ENCODE measurements at places on chromosomes 12 and 14. TPM values are rescaled to one million over a fixed set of nuclear protein-coding genes. Genes with fewer than 3 reads are reported as not detected.
A peak's percentile ranks its signal among the peaks of the same experiment; 100 is the strongest.

GRCh38 chr14:74508292-74508731 is 14.7 kb downstream of the ISCA2 start:
- DNase-seq: no peak

C3AR1 gene
- total RNA-seq: under 0.01 TPM

DNA sequence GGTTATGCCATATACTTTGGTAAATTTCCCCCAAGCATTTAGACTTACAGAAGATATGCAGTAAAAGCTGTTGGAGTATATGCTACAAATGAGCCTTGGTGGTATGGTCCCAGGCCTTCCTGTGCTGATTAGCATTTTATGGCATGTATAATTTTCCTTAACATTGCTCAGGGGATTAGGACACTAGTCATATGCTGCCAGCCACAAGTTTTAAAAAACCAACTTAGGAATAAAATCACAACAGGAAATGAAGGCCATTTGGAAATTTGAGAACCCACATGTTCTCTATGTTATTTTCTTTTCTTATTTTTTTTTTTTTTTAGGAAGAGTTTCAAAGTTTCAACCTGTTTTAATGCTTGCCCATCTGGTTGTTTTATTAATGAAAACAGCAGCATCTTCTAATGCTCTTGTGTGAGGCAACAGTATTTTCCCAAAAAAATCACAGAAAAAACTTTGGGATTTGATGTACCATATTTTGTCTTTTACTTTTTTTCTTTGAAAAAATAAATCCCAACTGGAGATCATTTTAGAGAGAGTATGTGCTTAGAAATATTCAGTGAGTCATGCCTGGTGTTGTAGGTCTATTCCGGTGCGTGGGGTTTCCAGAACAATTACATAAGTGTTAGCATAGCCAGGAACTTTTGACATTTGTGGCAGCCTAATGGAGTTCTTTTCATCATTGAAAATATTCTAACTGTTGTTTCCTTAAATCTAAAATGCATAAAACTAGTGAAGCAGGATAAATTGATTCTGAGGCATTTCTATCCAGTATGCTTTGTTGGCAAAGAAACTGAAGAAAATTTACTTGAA is 21.7 kb upstream of the DUSP6 start:
- DNase-seq: peak; percentile 78

DNA sequence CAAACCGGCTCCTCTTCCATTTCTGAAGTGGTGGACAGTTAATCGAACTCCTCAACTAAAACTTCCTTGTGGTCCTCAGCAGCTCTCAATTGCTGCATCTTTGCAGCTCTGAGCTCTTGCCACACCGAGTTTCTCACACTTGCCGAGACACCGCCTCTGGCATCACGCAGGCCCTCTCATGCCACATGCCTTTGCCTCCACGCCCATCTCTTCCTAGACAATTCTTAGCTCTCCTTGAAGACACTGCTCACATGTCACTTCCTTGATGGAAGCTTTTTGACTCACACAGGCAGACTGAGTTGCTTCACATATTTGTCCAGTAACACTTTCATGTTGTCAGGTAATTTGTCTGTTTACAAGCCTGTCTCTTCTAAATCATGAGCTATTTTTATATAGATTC is 29.2 kb downstream of the KCNA1 start:
- no peak for DNase-seq

RFX4 gene
- total RNA-seq: not detected

DNA sequence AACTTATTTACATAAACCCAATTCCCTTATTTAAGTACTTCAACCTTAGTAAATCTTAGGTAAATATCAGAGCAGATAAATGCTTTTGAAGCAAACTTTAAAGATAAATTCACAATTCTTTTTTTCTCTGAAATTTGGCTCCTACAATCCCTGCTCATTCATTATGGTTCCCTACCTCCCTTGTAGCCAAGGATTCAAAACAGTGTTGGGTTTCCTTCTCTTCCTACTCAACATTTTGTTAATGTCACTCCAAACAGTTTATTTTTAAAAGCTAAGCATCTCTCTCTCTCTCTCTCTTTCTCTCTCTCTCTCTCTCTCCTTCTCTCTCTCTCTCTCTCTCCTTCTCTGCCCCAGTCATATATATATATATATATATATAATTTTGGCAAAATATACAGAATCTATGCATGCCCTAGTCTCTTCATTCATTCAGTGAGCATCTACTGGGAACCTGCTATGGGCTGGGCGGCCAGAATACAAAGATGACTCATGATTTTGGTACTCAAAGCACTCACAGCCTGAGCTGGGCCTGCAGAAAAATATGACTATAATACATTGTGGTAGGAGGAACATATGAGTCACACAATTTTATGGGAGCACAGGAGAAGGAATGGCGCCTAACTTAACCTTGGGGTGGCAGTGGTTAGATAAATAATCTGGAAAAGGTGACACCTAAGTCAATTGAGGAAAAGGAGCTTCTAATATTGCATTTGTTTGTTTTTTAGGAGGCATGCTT is 123.7 kb upstream of the DHRS4 start:
- DNase-seq: peak; percentile 90

- no peak for DNase-seq
These were observed 980.1 kb downstream of the NRXN3 start for GRCh38 chr14:79150226-79150625.

RPS6KL1 gene
- 2.2 TPM for total RNA-seq

GRCh38 chr12:56377310-56377988 is 14.8 kb upstream of the APOF start:
- DNase-seq: peak; percentile 13

DNA sequence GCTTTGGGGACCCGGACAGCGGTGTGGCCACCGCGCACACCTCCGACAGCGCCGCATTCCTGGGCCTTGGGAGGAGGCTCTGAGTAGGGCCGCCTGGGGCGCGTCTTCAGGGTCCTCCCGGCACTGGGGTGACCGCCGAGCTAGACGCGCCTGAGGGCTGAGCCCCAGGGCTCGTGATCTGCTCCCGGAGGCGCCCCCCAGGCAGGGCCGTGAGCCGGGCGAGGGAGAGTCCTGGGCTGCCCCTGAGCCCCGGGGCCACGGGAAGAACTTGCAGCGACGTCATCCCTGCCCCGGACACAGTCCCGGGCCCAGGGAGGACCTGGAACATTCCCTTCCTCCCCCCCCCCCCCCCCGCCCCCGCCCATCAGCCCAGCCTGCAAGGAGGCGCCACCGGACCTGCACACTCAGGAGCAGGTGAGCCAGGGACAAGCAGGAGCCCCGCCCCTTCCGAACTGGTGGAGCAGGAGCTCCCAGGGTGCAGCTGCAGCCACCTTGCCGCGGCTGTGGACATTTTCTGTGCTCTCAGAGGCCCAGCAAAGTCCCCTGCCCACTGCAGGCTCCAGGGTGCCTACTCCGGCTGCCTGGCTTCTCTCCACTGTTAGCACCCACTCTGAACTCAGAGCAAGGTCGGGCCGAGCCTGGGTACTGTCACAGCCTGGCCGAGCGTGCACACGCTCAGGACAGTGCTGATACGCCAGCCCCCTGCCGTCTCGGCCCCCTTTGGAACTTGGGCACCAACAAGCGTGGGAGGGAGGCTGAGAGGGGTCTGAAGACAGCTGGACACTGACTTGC is 50.7 kb downstream of the A2M start:
- DNase-seq: peak; percentile 13

DACT1 gene
- total RNA-seq: 35.8 TPM

GRCh38 chr14:64082837-64083236 is 211.3 kb downstream of the ESR2 start:
- DNase-seq: peak; percentile 89

DNA sequence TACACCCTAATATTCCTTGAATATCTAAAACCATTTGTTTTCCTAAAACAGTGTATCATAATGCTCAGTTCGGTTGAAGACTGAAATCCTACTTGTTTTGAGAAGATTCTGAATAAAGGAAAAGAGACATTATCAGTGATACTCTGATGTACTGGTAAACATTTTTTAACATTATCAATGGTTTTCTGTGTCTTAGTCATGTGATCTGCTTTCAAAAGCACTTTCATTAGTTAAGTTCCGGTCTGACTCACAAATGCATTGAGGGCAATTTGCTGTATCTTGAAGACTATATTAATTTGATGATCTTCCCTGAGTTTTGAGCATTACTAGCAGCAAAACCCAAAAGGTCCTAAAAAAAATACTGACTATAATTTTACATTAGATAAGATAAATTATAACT is 145.6 kb downstream of the PRKD1 start:
- no peak for DNase-seq

RASSF8 gene
- total RNA-seq: 60.6 TPM

All from fibroblast of villous mesenchyme (primary cell).